ENCODE measurements at places on chromosomes 7 and 10.

GRCh38 chr7:86980223-86980622, 79.2 kb downstream of the ELAPOR2 start:
- no peak for DNase-seq

DNA sequence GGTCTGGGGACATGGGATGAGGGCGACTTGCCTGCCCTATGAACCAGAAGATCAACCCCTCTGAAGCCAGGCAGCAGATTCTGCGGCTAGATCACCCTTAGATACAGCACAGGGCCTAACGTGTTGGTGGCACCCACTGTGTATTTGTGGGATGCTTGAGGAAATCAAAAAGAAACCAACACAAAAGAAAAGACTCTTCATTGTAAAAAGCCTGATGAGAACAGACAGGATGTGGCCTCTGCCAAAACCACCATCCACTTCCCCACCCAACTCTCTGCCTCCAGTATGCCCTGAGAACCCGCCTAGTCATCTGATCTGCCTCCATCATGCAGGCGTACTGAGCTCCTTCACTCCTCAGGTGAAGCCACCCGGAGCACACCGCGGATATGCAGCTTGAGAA, 97.2 kb upstream of the INSYN2A start:
- DNase-seq: peak; percentile 1

DNA sequence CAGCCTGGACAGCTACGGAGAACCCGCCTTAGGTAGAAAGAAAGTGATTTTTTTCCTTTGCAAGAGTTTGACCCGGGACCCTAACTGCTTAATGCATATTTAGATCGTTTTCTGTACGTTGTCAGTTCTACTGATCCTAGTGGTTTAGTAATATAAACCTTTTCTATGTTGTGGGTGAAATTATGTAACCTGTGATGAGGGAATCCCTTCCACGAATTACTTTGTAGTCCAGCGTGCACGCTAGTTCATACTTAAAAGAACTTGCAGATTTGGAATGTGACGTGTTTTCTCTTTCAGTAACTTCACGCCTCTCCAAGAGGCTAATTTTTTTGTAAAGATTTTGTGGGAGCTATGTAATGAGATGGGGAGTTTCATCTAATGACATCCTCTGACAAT, 705 bp downstream of the SLF2 start:
- DNase-seq: no peak

- no peak for DNase-seq
These were observed 95.1 kb downstream of the USP6NL start for GRCh38 chr10:11516431-11516746.

GRCh38 chr10:90302758-90303481, 554.9 kb downstream of the HTR7 start:
- DNase-seq: no peak

DNA sequence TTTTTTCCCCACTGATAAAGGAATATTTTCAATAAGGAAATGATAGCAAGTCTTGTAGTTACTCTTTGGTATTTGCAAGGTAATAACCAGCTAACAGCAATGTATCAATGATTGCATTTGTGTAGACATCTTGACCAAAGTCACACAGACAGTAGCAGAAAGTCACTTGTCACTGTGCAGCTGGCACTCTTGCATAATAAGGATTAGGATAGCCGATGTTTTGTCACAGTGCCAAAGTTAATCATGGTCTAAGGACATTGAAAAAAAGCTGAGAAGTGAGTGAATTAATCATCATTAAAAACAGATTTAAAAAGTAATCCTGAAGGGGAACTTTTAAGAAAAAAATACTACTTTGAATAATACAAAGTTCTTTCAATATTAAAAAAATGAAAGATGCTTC, 834.3 kb upstream of the C7orf33 start:
- DNase-seq: no peak

DNA sequence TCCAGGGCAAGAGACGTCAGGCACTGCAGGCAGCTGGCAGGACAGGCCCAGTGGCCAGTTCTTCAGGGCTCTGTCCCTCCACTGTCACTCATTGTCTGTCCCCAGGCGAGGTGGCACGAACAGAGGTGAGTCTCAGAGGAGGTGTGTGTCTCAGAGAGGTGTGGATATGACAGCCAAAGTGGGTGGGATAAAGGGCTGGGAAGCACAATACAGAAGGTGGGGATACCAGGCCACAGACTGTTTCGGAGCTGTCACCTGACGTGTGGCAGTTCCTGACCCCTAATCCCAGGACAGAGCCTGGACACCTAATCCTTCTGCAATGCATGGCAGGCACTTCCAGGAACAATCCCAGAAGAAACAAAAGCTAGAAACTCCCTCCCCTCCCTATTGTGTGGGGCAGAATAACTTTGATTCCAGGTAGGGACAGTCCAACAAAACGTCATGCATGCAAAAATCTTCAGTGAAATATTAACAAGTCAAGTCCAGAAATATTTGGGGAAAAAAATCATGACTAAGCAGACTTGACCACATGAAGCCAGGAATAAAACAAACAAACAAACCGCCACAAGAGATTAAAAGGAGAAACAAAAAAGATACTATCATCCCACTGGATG, 11.6 kb downstream of the KLRG2 start:
- no peak for DNase-seq

DNA sequence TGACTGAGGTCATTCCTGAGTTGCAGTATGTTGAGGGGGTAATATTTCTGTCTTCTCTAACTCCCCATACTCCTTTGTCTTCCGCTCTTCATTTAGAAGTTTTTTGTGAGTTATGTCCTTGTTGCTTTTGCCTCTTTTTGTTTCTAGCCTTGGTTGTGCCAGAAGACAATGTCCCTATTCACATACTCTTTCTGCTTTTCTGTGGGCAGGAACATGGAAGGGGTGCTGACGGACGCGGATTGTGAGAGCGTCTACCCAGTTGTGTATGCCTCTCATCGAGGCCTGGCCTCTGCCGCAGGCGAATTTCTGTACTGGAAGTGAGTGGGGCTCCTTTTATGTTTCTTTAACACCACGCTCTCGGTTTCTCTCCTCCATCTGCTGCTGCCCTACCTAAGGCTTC, 20.5 kb downstream of the STAG3 start:
- no peak for DNase-seq

GRCh38 chr7:2510909-2511768, 8.4 kb upstream of the LFNG start:
- no peak for DNase-seq

Measured in stimulated activated CD4-positive, alpha-beta T cell treated with anti-CD3 and anti-CD28 coated beads, TNF-alpha, amount 100 ng/mL, for 1 hour (primary cell).